Motor neuron (in vitro differentiated cells): ENCODE measurements at places on chromosomes 6 and 20.

DNA sequence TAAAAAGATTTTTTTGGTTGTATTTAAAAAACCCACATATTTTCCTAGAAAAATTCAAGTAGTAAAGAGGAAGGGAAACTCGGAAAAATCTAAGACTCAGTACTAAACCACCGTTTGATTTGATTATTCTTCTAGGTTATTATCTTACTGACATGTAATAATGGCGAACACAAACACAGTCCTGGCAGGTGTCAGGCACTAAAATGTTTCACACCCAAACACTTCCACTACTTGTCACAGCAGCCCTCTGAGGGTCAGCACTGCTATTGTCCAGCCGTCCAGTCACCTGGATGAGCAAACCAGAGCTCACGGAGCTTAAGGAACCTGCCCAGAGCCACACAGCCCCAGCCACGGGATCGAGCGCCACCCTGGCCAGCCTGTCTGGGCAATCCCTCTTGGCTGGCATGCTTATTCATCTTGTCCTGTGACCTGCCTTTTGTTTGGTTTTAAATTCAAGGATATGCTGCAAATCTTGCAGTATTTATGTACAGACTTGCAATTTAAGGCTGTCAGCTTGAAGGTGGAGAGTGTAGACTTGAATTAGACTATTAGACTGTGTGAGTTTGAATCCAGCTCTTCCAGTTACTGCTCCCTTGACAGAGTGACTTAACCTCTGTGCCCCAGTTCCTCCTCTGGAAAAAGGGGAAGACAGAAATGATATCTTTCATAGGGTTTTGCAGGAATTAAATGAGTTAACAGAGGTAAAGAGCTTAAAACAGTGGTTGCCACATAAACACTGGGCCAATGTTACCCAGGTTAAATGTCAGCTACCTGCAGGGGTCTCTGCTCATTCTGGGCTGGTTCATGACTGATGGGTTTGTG lies 82.2 kb downstream of the CDYL start:
- ATAC-seq: no peak

GRCh38 chr20:61230166-61230565 lies 21.9 kb upstream of the CDH4 start:
- no peak for ATAC-seq

DNA sequence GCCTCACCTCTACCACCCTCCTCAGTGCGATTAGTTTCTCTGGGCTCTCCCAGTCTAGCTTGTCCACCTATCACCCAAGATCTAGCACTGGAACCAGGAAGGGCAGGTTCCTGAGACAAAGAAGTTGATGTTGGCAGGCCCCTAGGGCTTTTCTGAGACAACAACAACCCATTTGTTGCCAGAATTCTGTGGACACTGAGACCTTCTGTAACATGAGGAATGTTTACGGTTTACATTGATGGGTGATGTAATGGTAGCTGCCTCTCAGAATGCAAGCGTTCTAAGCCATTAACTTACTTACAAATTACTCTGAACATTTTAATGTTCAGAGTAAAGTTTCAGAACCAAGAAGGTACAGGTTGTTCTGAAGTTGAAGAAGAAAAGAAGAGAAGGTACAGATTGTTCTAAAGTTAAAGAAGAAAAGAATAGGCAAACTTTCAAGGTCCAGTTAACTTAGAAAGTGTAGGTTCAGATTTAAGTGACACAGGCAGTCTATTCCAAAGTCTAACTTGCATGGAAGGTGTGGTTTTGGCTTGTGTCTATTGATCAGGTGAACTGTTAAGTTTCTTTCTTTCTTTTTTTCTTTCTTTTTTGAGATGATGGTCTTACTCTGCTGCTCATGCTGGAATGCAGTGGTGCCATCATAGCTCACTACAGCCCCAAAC lies 3.7 kb upstream of the MED23 start:
- no peak for ATAC-seq

- ATAC-seq: no peak
Measured at GRCh38 chr6:36701401-36701991, 3.9 kb downstream of the RAB44 start.

GRCh38 chr6:38570750-38571149 lies 69.0 kb downstream of the BTBD9 start:
- no peak for ATAC-seq

DNA sequence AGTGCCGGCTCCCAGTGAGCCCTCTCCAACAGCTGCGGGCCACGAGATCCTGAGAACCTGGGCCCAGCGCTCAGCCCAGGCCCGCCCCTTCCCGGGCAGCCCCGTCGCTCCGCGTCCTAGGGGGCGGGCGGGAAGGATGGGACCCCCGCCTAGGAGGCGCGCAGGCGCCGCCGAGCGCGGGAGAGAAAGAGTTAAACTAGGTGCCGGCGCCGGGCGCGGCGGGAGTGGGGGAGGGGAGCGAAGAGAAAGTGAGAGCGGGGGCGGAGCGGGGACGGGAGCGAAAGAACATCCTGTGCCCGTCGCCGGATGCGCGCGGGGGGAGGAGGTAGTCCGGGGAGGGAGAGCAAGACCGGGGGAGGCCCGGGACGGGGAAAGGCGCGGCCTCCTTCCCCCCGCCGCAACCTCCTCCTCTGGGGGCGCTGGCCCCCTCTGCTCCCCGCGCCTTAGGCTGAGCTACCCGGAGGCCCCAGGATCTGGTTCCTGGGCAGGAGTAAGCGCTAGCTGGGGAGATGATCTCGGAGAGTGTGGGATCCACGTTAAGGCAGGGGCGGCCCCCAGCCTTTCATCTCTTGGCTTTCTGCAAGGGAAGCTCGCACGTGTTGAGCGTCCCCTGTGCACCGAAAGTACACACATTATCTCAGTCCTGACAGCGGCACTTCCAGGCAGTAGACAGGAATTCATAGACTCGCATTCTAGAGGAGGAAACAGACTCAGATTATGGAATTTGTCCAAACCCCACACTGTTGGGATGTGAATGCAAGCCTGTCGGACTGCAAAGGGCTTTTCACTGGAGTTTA lies 4.9 kb upstream of the ARMC12 start:
- ATAC-seq: peak; percentile 61

GRCh38 chr6:50112981-50113857 lies 63.5 kb upstream of the DEFB112 start:
- ATAC-seq: peak; percentile 57

DNA sequence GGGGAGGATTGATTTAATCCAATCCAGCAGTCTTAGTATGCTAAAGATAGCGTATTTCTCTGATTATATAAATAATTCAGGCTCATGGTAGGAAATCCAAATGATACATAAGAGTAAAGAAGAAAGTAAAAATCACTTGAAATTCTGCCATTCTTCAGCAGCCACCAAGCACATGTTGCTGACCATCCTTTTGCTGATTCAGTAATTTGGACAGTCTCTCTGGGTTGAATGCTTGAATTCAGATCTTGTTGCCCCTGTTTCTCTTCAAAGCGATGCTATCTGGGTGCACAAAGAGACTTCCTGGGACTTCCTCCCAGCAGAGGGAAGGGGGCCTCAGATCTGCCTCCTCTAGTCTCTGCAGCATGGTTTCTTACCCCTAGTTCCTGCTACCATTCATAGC lies 609.1 kb downstream of the UTRN start:
- ATAC-seq: no peak

DNA sequence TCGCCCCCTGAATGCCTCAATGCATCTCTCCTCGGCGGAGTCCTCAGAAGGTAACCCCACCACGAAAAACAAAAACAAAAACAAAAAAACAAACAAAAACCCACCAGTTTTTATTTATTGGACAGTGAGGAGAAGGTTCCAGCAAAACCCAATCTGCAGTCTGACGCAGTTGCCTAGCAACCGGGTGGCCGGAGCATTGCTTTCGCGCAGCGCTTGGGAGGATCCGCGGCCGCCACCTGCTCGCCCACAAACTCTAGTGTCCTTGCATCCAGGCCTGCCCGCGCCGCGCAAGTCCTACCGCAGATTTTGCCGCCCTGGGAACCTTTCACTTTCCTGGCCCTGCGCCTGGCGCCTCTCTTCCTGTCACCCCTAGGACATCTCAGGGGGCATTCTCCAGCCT lies 17.6 kb downstream of the TFAP2B start:
- ATAC-seq: peak; percentile 74

GRCh38 chr6:89963391-89963790 lies 69.1 kb downstream of the GJA10 start:
- ATAC-seq: no peak

DNA sequence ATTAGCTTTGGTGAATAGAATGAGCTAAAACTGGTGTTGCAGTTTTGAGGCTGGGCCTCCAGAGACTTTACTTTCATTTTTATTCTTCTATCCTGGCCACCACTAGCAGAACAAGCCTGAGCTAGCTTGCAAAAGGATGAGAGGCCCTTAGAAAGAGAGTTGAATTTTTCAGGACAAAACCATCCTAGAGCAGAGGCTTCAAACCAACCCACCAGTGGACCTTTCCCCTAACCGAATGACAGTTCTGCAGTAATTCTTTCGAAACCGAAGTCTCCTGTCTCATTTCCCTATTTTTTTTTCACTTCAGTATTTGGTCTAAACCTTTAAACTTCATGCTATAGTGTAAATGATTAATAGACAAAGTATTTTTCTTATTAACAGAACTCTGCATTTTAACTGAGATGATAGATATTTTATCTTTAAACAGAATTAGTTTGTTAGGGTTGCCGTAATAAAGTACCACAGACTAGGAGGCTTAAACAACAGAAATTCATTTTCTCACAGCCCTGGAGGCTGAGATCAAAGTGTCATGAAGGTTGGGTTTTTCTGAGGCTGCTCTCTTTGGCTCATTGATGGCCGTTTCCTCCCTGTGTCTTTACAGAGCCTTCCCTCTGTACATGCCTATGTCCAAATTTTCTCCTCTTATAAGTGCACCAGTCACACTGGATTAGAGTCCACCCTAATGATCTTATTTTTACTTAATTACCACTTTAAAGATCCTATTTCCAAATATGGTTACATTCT lies 80.6 kb upstream of the PAK5 start:
- no peak for ATAC-seq

GRCh38 chr20:3262566-3262965 lies 23.6 kb upstream of the SLC4A11 start:
- ATAC-seq: no peak

GRCh38 chr6:136604928-136605510 lies 54.8 kb upstream of the MAP7 start:
- ATAC-seq: no peak

- peak; percentile 69 for ATAC-seq
Measured at GRCh38 chr6:125884634-125885371, 71.8 kb upstream of the HINT3 start.

DNA sequence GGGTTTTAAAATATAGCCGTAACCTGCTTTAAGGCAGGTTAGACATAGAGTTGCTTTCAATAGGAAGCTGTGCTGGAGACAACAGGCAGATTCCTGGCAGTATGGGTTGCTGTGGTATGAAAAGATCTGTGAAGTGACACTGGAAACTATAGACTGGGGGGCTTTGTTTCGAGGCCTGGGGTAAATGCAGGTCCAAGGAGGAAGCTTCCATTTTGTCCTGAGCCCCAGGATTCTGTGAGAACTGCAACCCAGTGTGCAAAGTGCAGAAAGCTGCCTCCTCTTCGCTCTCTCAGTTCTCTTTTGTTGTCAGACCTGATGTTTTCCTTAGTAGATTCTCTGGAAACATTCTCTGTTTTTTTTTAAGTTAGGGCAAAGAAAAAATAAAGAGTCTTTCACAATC lies 86.9 kb downstream of the LYRM4 start:
- ATAC-seq: peak; percentile 66

- ATAC-seq: no peak
Measured at GRCh38 chr6:122800906-122801305, 11.8 kb downstream of the SMPDL3A start.

DNA sequence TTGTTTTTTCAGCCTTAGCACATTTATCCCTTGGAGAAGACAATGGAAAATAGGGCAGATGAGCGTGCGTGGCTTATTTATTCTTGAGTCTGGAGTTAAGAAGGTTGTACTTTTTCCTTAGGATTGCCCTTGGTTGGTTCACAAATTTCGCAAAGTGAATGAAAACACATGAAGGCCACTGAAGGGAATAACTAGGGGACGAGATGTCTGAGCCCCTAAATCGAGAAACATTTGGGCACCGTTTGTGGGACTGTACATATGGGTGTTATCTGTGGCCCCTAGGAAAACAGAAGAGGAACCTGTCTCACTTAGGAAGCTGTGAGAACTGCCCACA lies 19.4 kb upstream of the TRIM27 start:
- no peak for ATAC-seq

DNA sequence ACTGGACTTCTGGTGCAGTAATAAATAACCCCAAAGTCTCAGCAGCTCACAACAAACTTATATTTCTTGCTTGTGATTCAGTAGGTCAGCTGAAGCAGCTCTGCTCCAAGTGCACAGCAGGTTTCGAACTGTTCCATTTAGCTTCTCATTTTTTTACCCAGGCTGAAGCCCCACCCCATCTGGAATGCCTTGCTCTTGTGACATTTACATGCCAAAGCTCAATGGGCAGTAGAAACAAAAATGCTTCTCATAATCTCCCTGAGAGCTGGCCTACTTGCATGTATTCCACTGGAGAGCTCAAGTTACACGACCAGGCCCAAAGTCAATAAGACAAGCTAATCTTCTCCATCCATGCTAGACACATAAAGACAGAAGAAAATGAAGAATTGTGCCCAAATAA lies 165.2 kb downstream of the HAO1 start:
- no peak for ATAC-seq

GRCh38 chr20:47440857-47441773 lies 60.6 kb upstream of the NCOA3 start:
- ATAC-seq: no peak

- peak; percentile 63 for ATAC-seq
Measured at GRCh38 chr6:107819964-107820337, 4.2 kb downstream of the SCML4 start.

DNA sequence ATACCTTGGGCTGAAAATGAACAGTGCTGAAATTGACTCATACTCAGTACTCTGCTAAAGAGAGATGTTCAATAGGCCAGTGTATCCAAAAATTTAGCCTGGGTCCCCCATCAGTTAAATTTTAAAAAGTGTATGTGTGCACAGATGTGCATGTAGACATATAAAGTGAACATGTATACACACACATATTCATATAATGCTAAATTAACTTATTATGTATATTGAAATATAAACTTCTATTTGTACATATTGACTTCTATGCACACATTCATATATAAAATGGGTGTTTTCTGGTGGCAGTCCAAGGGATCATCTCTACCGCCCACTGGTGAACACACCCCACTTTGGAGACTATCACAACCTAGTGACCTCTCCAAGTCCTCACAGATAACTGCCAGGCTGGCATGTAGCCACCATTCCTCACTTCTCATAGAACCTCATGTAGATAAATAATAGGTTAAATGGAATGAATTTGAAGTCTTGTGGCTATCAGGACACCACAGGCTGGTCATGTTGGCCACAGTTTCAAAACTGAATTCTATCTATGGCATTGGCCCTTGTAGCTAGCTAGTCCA lies 8.8 kb downstream of the SLC22A16 start:
- ATAC-seq: no peak

DNA sequence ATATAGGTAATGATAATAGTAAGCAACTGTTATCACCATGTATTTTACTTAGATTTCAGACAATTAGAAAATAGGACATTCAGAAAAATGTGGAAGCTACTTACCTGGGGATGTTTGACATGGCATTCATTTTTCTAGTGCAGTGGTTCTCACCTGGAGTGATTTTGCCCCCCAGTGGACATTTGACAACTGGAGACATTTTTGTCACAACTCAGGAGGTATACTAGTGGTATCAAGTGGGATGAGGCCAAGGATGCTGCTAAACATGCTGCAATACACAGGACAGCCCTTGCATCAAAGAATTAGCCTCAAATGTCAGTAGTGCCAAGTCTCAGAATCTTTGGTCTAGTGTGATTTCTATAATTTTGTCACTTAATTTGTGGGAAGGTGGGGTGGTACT lies 36.1 kb downstream of the NUS1 start:
- no peak for ATAC-seq
